ENCODE measurements at places on chromosomes 1 and 21.
A peak's percentile ranks its signal among the peaks of the same experiment; 100 is the strongest.

DNA sequence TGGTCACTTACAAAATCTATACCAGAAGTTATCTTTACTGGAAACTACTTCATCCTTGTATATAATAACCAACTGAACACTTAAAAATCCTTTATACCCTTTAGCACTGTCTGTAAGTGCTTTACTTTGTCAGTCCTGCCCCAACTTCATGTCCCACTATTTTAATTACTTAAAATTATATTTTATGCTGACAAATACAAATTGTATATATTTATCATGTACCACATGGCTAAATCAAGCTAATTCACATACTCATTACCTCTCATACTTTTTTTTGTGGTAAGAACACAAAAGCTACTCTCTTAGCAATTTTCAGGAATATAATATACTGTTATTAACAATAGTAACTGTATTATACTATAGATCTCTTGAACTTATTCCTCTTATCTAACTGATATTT is 63.0 kb downstream of the EVI5 start:
- DNase-seq: no peak

DNA sequence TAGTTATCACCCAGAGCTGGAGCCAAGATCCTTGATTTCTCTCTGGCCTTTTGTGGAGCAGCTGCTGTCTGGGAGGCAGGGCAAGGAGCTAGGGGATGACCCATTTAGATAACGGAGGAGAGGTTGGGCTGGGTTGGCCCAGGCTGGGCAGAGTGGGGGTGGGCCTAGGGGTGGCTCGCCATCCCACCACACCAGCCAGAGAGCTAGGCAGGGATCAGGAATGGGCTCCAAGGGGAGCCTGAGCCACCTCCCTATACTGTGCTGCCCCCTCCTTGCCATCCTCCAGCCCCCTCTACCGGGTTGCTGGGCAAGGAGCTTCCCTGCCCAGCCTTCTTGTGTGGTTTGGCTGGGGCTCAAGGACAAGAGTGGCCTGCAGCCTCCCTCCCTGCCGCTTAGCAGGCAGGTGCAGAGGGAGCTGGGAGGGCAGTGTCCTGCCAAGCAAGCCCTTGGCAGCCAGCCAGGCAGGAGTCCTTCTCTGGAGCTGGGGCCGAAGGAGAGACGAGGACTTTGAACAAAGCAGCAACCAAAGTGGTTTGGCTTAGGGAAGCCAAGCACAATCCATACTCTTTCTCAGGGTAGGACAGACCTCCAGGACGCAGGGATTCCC is 4.1 kb downstream of the NUAK2 start:
- peak; percentile 98 for DNase-seq

- DNase-seq: no peak
These were observed 120.3 kb upstream of the IPO9 start for GRCh38 chr1:201708691-201709090.

DNA sequence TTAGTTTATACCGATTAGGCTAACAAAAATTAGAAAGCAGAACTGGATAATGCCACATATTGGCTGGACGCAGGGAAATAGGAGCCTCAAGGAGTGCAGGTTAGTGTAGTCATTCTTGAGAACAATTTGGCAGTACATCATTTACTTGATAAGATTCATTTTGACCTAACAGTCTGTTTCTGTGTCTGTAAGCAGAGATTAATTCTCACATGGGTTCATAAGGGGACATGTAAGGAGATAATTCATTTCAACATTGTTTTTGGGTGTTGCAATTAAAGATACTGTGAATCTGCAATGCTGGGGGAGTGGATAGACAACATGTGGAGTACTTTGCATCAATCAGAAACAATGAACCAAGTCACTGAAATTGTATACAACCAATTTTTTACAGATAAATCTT is 32.0 kb downstream of the AGO3 start:
- DNase-seq: no peak

DNA sequence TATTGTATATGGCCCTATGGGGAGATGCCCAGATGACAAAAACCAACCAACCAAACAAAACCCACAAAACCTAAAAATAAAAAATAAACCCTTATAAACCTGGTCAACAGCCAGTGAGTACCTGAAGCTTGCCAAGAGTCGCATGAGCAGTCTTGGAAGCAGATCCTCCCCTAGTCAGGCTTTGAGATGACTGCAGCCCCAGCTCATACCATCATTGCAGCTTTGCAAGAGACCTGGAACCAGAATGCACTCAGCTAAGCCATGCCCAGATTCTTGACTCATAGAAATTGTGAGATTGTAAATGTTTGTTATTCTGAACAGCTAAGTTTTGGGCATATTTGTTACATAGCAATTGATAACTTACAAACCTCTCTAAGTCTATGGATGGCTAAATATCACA is 326.8 kb downstream of the HLX start:
- no peak for DNase-seq
